ENCODE measurements at places on chromosomes 3 and 15.

- DNase-seq = no peak
Measured at GRCh38 chr3:178159691-178160220, 376.5 kb upstream of the KCNMB2 start.

GRCh38 chr3:185270262-185270955 is 16.6 kb upstream of the EHHADH start:
- DNase-seq = no peak

DNA sequence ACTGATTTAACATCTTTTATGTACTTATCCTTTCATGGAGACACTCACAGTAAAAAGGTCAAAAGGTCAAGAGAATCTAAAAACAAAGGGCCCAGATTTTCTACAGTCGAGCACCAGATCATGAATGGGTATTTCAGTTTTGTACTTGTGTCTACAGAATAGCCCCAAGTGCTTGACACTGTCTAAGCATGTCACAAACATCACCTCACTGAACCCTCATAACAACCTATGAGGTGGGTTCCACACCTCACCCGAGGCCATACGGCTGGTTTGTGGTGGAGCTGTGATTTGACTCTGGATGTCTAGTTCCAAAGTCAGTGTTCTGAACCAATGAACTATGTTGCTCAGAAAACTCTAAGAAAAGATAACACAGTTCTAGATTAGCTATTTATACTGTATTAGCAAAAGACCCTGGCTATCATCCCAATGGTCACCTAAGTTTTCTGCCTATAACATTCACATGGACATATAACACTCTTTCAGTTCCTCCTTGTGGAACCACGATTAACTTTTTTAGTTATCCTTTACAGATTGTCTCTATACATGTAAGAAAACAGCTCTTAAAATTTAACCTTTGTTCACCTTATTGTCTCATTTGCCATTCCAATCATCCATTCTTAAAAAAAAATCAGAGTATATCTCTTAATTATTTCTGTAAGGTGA is 25.5 kb downstream of the TM6SF1 start:
- DNase-seq = no peak

DNA sequence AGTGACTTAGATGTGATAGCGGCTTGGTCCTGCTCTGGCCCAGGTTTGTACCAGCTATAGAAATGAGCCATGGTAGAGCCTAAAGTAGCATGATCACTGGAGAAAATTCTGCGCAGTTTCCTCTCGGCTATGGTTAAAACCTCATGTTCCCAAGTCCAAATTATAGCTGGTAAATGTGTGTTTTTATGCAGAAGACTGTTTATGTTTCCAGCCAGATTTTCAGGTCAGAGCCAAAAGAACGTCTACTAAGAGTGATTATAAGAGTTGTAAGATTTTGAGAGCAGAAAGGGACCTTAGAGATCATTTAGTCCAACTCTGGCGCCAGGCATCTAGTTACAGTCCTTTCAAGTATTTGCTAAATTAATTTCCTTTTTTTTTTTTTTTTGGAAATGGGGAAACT is 333.7 kb downstream of the LPP start:
- DNase-seq = no peak

GRCh38 chr3:36409862-36410261 is 29.6 kb downstream of the STAC start:
- DNase-seq = no peak

- no peak for DNase-seq
Measured at GRCh38 chr3:156760333-156760732, 65.8 kb upstream of the LEKR1 start.

DNA sequence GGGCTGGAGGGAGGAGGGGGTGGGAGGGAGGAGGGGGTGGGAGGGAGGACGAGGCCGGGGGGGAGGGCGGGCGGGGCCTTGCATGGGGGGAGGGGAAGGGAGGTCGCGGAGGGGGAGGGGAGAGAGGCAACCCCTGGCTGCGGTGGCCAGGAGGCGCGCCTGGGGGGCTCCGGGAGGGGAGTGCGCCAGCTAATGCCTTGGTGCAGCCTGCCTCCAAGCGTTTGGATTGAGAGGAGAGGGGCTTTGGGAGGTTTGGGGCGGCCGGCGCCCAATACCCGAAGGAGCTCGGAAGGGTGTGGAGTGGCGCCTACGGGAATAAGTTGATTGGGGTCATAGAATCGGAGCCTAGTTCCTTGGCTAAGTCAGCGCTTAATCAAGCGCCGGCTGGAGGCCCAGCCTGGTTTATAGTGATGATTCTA is 557 bp downstream of the TFG start:
- peak; percentile 39 for DNase-seq

DNA sequence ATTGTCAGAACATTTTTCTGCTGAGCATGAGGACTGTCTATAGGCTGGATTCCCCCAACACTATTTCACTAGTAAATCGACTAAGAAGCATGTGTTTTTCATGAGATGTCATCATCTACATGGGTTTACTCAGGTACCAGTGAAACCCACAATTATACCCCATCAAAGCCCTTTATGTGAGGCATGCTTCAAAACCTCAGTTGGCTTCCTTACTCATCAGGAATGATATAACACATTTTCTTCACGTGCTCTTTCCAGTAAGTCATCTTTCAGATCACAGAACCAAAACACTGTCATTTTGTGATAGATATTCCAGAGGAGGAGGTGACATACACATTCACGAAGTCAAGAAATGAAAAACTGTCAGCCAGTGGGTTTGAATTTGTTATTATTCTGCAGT is 116.5 kb downstream of the ANO10 start:
- no peak for DNase-seq

DNA sequence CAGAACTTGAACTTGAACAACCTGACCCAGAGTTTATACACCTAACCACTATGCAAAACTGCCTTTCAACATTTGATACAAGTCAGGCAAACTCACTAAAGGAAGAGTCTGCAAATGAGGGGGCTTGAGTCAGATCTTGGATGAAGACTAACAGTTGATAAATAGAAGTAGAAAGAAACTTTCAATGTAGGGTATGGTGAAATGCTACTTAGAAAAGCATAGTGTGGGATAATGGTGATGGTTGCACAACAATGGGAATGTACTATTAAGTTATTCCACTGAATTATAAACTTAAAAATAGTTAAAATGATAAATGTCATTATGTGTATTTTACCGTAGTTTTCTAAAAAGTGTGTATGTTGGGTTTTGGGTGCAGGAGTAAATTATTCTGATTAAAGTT is 19.7 kb upstream of the ZNF280D start:
- no peak for DNase-seq

- no peak for DNase-seq
Measured at GRCh38 chr3:23490459-23490858, 287.3 kb downstream of the UBE2E2 start.

DNA sequence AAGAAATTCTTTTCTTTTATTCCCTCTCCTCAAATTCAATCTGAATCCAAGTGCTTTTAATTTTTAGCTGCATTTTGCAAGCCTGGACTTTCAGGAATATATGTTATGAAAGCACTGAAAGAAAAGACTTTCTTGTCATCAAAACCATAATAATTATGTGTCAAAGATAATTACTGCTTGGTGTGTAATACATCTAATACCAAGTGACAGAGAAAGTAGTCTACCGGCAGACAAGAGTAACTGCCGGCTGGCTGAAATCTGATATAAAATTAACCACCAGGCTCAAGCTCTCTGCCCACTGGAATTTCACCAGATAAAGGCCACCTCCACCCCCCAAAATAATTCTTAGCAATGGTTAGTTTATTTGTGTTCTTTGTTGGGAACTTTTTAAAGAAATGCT is 220.9 kb upstream of the CDIN1 start:
- DNase-seq = no peak

DNA sequence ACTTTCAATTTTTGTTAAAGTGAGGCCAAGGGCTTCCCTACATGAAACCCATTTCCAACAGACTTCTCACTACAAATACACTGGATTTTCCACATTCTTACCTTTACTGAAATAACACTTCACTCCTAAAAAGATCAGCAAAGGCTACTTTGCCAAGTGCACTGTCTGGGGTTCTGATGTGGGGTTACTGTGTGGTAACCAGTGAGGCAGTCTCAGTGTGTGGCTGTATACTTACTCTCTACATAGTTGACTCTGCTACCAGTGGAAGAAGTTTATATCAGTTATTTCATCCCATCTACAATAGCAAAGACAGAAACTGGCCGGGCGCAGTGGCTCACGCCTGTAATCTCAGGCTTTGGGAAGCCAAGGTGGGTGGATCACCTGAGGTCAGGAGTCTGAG is 5.6 kb downstream of the WDR82 start:
- DNase-seq = no peak

DNA sequence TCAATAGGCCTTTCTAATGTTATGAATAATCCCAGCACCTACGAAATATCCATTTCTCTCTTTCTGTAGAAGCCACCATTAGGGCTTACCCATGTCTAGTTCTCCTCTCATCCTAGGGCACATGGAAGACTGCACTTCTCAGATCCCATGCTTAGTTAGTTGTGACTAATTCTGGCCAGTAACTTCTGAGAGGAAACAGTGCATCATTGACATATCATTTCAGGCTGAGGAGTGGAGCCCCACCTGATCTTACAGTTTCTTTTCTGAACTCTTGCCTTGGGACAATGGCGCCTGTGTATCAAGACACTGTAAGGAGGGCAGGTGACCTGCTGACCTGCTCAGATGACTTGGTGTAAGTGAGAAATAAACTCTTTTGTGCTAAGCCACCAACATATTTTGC is 39.4 kb upstream of the TBL1XR1 start:
- DNase-seq = no peak

GRCh38 chr3:7536510-7536909 is 675.6 kb downstream of the GRM7 start:
- DNase-seq = no peak

DNA sequence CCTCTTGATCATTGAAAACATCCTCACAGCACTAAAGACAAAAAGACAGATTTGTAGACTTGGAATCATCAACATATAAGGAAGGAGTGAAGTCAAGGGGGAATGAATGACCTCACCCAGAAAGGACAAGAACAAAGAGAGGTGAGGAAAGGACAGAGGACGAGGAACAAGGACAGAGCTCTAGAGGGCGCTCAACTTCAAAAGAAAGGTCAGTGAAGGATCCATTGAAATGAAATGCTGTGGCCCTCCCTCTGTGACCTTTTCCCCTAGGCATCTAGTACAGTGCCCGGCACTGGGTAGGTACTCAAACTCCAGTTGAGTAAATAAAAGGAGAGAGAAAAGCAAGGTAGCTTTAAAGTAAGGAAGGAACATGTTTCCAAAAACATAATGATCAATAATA is 2.6 kb downstream of the ATP8B4 start:
- DNase-seq = peak; percentile 32

DNA sequence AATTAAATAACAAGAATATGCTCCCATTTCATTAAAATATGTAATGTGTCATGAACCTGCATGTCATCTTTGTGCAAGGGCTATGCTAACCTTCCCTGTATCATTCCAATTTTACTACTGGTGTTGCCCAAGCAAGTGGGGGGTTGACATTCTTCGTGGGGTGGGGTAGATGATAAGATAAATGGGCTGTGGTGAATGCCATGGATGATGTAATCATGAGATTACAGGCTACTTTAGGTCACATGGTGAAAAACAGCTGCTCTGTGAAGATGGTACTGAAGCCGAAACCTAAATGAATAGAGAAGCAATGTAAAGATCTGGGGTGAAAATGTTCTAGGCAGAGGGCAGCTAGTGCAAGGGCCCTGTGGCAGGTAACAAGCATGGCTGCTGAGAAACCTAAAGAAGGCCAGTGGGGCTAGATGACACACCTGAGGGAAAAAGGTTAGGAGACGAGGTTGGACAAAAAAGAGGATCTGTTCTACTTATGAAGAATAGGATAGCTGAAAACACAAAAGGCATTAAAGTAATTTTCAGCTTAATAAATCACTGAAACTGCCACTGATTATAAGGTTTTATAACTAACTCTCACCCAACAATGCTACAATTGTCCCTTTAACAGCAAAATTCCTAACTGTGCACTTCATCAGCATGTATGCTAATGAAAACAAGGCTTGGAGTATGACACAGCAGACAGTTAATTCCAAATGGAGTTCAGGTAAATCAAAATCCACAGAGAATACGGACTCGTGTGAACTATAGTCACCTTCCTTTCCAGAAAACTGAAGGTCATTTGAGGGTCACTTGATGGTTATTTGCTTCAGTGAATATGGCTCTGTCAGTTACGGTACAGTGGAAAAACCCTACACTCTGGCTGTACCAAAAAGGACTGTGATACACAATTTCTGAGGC is 35.0 kb downstream of the MTMR10 start:
- DNase-seq = no peak

DNA sequence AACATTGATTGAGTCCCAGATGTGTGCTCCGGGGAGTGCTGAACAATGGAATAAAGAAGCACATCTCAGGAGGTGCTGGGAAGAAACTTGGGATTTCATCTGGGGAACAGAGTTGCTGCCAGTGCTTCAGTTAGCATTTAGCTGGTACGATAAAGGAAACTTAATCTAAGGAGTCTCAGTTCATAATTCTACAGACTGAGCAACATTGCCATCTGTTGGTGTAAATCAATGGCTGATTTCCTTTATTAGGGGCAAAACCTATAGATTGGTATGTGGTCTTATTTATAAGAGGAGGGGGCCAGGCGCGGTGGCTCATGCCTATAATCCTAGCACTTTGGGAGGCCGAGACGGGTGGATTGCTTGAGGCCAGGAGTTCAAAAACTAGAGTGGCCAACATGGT is 8.9 kb downstream of the MKRN2OS start:
- DNase-seq = no peak

GRCh38 chr3:98726084-98726483 is 37.1 kb upstream of the ST3GAL6 start:
- DNase-seq = no peak

- no peak for DNase-seq
Measured at GRCh38 chr3:176951144-176951543, 246.1 kb downstream of the TBL1XR1 start.

DNA sequence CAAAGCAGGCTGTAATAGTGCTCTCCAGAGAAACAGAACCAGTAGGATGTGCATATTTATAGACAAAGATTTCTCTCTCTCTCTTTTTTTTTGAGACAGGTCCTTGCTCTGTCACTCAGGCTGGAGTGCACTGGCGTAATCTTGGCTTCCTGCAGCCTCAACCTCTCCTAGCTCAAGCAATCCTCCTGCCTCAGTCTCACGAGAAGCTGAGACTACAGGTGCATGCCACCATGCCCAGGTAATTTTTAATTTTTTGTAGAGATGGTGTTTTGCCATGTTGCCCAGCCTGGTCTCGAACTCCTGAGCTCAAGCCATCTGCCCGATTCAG is 67.1 kb upstream of the CHD2 start:
- DNase-seq = no peak

- DNase-seq = no peak
Measured at GRCh38 chr3:5298453-5298852, 110.9 kb downstream of the EDEM1 start.
